ENCODE measurements at places on chromosomes 4 and X. TPM values are rescaled to one million over a fixed set of nuclear protein-coding genes. Genes with fewer than 3 reads are reported as not detected.

The GLUD2 gene
- polyA plus RNA-seq = 0.45 TPM

The RAB39B gene
- 0.60 TPM for polyA plus RNA-seq

The KCNE5 gene
- 0.27 TPM for polyA plus RNA-seq

The LSM6 gene
- 18.1 TPM for polyA plus RNA-seq

The STATH gene
- polyA plus RNA-seq = not detected

The GYPA gene
- polyA plus RNA-seq = not detected

The DDX53 gene
- polyA plus RNA-seq = not detected

The MAGEA9B gene
- polyA plus RNA-seq = not detected

The TLR10 gene
- polyA plus RNA-seq = not detected

The AFP gene
- 0.09 TPM for polyA plus RNA-seq

The FAM47B gene
- not detected for polyA plus RNA-seq

The IL2 gene
- polyA plus RNA-seq = not detected

The HS6ST2 gene
- polyA plus RNA-seq = 0.15 TPM

The NALF2 gene
- polyA plus RNA-seq = 0.05 TPM

The ZNF674 gene
- polyA plus RNA-seq = 2.3 TPM

Measured in mammary epithelial cell (primary cell).